ENCODE measurements at places on chromosomes 1 and 21.
A peak's percentile ranks its signal among the peaks of the same experiment; 100 is the strongest.

DNA sequence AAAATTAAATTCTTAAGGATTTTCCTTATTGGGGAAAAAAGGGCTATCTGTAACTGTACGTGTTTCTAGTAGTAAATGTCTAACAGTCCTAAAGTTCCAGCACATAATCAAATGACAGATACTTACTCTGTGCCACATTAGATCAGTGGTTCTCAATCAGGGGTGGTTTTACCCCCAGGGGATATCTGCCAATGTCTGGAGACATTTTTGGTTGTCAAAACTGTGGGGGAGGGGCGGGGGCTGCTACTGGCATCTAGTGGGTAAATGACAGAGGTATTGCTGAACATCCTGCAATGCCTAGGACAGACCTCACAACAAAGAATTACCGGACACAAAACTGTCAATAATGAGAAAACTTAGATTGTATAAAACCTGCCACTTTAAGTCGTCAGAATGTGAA is 33.4 kb upstream of the PTPRC start:
- no peak for DNase-seq

DNA sequence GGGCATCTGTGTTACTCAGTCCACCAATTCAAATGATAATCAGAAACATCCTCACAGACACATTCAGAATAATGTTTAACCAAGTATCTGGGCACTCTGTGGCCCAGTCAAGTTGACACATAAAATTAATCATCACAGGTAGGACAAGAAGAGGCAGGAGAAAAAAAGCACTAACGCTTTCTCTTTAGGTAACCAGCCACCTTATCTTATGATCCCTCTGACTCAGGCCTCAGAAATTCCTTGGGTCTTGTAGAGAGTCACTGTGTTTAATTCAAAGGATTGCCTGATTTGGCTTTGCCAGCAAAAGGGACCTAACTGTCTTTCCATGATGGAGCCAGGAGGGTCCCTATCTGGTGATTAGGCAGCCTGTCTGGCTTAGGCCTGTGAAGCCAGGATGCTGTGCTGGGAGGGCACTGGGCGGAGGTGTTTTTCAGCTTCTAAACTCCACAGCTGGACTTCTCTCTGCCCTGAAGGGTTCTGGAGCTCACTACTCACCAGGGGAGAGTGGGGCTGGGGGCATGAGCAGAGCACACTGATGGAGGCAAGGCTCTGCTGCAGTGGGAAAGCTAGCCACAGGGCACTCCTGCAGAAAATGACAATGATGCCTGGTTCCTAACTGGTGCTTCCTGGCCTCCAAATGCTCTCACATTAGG is 36.4 kb upstream of the STUM start:
- DNase-seq, result no peak

DNA sequence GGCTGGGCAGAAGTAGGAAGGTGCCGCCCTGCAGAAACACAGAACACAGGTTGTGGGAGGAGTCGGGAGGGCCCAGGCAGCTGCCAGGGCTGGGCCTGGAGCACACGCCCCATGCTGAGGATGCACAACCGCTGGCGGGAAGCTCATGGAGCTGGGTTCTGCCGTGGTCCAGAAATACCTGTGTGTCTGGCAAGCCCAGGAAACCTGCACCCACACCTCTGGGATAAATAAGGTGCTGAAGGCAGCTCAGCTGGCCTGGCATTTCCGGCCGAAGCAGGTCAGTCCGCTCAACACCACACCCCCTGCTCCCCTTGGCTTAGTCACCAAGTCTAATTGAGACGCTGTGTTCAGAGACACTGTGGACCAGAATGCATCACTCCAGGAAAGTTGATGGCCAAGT is 32.1 kb downstream of the CTNNBIP1 start:
- no peak for DNase-seq

- DNase-seq, result peak; percentile 42
These were observed 31.4 kb upstream of the OLIG2 start for GRCh38 chr21:32994305-32994704.

GRCh38 chr1:24491577-24492360 is 10.9 kb upstream of the RCAN3 start:
- no peak for DNase-seq

- no peak for DNase-seq
These were observed 54.0 kb downstream of the APP start for GRCh38 chr21:26116456-26117011.

- DNase-seq, result no peak
These were observed 6.9 kb downstream of the LMNA start for GRCh38 chr1:156121457-156121856.

- DNase-seq, result no peak
These were observed 84.7 kb downstream of the BRINP2 start for GRCh38 chr1:177255411-177255810.

DNA sequence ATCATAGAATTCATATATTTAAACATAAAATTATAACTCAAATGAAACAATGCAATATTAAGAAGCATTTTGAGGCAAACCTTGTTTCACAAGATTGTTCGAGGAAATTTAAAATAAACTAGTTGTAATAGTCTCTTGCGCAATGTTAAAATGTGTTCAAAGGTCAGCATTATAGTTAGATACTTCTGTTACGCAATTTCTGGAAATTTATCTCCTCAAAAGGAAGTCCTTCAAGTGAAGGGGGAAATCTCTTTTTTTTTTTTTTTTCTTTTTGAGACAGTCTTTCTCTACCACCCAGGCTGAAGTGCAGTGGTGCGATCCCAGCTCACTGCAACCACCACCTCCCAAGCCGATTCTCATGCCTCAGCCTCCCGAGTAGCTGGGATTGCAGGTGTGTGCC is 52.1 kb downstream of the FMO4 start:
- no peak for DNase-seq

- no peak for DNase-seq
These were observed 6.1 kb downstream of the SRM start for GRCh38 chr1:11053758-11054137.

DNA sequence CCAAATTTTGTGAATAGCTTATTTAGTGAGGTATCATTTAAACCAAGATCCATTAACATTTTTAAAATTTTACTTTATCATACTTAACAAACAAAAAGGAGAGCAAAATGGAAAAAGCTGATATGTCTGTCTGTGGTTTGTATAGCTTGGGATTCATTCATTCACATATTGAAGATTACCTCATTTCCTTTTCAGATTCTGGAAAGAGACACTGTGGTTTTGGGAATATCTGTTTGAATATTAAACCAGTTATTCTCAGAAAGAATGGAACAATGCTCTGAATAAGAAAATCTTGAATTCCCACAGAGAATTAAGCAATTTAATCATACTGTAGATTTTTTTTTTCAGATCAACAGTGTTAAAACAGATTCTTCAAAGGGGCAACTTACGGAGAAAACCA is 93.8 kb upstream of the PRDX6 start:
- DNase-seq, result no peak

DNA sequence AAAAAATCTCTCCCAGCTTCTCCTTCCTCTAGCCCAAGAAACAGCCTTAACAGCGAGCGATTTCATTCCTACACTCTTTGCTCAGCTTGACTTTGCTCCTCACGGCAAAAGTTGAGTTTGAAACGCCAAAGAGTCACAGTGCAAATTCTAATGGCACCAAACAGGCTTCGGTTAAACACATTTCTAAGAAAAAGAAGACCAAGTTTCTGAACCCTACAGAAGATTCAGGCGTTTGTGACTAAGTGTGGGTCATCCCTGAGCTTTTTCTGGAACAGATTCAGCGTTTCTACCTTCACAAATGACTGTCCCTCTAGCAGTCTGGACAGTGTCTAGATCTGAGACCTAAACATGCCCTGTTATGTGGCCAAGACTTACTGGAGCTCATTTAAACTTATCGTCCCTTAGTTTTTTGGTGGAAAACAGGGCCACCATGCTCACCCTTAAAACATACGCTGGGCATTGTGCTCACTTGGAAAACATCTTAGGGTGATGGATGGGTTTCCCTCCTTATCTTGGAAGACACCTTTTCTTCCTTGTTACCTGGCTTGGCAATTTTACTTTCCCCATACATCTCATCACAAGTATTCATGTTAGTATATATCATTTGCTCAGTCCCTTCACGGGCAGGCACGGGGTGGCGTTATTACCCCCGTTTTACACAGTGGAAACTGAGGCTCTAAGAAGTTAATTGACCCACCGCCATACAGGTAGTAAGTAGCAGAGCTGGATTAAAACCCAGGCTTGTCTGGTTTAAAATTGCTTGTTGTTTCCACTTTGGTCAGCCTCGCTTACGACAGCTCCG is 1.0 kb downstream of the C1orf198 start:
- DNase-seq, result no peak

DNA sequence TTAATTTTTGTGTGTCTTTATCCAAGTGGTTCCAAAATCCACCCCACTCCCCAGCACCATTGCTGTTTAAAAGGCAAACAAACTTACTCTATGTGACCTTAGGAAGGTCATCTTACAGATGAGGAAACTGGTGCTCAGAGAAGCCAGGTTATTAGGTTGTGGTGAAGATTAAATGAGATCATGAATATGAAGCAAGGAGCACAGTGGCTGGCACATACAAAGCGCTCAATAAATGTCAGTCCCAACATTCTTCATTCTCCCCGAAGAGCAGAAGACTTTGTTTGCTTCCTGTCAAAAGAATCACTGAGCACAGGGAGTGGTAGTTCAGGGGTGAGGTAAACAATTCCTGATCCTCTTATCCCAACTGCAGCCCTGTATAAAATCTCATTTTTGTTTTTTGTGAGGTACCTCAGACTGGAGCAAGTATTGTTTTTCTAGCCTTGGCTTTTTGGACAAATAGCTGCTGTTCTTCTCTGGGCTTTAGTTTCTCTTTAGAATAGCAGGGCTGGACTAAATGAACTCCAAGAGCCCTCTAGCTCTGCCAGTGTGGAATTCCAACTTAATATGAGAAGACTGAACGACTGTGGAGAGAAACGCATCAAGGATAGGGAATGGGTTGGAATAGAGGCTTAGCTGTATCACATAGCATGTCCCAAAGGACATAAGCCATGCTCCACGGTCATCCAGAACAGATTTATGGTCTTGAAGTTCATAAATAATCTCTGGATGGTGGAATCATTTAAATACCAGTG is 455.3 kb upstream of the USP24 start:
- DNase-seq, result no peak

DNA sequence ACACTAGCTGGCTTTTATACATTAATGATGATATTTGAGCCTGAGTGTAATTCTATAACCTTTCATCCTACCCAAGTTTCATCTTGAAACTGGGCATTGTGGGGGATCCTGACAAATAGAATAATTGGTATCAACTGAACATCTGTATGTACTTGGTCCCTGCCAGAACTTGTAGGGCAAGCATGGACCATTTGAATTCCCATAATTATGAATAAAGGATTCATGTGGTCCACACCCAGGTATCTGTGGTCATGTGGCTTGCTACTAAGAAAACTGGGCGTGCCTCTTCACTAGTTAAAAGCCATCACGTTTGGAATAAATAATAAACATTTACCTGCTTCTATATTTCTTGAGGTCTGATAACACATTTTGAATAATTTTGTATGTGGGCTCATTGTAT is 20.6 kb upstream of the VTCN1 start:
- DNase-seq, result no peak

- DNase-seq, result no peak
These were observed 2.1 kb downstream of the EVA1B start for GRCh38 chr1:36321119-36321951.

GRCh38 chr1:32333251-32333963 is 2.6 kb downstream of the MARCKSL1 start:
- DNase-seq, result no peak

DNA sequence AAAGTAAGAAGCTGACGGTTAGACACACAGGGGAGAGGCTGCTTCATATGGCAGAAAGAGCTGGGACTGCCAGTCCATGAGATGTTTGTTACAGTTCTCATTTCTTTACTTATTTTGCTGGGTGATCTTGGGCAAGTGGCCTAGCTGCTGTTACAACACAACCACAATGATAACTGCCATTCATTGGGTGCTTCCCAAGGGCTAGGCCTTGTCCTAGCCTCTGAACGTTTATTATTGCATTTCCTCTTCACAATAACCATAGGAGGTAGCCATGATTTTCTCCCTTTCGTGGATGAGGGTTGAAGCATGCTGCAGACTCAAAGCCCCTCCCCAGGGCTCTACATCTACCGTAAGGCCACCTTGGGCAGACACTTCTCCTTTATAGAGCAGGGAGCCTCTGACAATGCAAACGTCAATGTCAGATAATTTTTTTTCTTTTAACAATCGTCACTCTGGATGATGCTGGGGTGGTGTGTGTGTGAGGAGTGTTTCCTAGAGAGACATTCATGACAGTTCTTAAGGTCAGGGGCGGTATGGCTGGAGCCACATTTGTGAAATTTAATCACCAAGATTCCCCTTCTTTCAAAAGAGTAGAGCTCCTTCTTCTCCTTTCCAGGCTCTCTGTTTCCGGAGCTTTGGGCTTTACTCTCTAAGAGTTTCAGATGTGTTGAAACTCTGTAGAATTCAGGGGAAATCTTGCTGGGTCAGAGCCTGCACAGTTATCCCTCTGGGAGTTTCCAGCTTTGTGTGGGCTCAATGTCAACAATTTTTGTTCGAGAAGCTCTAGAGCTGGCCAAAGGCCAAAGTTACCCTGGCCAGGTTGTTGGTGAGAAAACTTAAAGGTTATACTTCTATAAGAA is 138.5 kb upstream of the SGIP1 start:
- DNase-seq, result no peak

DNA sequence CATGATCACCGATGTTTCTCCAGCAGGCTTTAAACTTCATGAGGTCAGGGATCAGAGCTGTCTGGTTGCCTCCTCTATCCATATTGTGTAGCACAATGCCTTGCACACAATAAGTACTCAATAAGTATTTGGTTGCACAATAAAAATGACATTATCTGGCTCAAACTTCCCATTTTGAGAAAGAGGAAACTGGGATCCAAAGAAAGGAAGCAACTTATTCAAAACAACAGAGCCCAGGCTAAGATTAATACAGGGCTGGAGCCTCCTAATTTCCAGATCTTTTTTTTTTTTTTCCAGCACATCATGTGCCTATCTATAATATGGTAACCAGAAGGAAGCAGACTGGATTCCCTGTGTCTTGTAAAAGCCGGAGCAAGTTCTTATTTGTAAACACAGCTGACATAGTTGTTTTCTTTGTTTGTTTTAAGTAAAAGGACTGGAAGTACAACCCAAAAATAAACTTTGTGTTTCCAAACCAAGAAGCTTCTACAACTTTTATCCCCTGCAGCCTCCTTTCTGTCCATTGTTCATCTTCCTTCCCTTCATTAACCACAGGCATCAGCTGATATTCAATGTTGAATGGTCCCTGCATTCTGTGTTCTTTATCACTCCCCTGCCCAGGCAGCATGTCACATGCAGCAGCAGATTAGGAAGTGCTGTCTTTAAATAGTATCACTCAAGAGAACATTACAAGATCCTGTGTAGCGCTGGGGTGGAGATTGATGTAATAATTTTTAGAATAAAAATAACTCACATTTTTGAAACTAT is 71.2 kb upstream of the HOOK1 start:
- no peak for DNase-seq

DNA sequence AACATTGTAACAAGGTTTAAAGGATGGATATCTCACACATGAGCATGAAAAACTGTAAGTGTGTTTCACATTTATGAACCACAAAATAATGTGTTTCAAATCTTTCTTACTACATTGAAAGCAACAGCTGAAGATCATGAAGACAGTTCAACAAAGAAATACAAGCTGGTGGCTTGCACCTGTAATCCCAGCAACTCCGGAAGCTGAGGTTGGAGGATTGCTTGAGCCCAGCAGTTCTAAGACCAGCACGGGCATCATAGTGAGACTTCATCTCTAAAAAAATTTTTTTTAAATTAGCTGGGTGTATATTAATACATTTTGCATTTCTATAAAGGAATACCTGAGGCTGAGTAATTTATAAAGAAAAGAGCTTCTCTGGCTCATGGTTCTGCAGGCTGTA is 27.1 kb upstream of the C1orf198 start:
- DNase-seq, result no peak
